ENCODE measurements at places on chromosomes 16 and 17.

GRCh38 chr17:14522795-14523387, 222.0 kb downstream of the HS3ST3B1 start:
- no peak for DNase-seq

DNA sequence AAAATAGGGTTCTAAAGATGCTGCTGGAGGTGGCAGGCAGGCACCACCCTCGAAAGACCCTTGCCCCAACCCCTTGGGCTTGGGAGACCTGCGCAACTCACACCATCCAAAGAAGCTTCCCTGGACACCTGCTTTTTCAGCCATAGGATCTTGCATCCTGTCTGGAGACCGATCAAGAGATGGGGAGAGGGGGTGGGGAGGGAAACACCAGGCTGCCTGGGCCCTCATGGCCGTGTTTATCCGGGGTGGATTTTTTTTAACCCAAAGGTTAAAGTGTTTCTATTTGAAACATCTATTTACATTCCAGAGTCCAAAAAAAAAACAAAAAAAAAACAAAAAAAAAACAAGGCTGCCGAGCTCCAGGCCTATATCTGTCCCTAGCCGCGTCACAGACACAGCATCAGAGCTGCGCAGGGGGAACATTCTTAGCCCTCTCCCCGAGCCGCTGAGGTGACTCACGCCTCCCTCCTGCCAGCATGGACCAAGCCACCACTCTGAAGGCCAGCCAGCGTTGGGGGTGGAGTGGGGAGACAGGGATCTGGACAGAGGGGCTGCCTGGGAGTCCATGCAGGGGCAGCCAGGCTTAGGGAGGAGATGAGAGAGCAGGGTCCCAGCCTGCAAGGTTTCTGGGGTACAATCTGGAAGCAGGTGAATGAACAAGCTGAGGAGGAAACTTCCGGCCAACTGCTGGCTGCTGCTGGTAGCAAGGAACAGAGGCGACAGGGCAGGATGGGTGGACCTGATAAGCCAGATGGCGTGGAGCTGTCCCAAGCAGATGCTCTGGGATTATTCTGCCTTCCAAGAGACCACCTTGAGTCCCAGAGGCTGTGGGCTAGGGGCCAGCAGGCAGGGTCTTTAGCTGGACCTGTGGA, 14.8 kb downstream of the HDAC5 start:
- peak; percentile 79 for DNase-seq

DNA sequence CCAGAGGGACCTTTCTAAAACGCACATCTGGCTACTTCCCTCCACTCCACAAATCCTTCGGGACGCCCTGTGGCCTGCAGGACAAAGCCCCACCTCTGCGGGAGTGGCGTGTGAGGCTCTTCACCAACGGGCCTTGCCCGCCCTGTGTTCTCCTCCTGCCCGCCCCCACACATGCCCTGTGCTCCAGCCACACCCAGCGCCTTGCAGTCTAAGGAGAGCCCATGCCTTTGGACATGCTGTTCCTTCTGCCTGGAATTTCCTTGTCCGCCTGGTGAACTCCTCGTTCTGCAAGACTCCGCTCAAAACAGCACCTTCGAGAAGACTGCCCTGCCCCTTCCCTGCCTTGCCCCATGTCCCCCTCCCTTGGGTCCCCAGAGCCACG, 7.4 kb downstream of the ELOB start:
- peak; percentile 73 for DNase-seq

DNA sequence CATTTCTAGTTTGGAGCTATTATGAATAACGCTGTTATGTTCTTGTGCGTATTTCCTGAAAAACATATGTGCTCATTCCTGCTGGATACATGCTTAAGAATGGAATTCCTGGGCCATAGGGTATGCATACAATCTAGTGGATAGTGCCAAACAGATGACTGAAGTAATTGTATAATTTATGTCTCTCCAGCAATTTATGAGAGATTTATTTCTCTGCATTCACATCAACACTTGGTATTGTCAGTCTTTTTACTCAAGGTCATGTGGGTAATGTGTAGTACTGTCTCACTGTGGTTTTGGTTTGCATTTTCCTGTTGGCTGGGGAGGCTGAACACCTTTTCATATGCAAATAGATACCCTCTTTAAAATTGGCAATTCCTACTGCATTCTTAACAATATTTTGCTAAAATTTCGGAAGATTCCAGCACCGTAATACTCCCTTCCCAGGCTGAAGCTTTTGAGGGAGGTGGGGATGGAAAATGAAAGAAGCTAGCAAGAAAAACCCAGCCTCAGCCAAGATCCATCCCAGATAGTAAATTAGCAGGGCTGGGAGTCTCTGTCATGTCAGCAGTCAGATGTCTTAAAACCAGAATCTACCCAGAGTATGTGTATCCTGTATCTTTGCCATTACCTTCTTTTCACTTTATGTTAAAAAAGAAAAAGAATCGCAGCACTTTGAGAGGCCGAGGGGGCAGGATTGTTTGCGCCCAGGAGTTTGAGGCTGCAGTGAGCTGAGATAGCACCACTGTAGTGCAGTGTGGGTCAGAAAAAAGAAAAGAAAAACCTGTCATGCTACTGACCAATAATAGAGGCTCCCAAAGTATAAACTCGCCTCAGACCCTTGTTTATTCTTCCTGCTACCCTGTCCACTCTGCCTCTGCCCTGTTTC, 204.9 kb downstream of the LGALS9B start:
- no peak for DNase-seq

DNA sequence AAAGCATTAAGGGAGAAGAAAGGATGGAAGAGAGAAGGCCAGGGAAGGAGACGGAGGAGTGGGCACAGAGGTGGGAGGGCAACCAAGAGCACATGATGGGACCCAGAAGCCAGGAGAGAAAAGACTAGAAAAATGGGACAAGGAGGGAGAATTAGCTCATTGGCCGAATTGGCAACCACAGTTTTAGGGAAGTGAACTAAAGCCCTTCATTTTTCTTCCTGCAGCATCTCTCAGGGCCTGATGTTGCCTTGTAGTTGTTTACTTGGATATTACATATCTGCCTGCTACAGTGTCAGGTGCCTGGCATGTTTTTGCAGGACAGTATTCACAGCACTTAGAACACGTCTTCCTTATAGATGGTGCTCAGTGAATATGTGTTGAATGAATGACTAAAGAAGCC, 19.0 kb downstream of the EMP2 start:
- no peak for DNase-seq

DNA sequence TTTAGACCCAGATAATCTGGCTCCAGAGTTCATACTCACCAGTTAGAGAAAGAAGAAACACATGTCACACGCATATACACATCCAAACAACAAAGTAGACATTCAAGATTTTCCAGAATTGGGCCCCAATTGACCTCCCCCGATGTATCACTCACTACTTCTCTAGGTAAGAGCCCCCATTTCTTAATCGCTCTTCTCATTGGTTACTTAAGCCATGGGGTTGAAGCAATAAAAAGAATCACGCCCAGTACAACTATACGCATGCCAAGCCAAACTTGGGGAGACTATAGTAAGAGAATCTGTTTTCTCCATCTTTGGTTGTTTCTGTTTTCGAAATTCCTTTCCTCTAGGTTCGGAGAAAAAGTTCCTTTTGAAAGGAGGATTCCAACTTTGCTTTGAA, 565 bp downstream of the DDX52 start:
- no peak for DNase-seq

- DNase-seq, result no peak
These were observed 28.1 kb upstream of the KRT17 start for GRCh38 chr17:41652461-41652970.

DNA sequence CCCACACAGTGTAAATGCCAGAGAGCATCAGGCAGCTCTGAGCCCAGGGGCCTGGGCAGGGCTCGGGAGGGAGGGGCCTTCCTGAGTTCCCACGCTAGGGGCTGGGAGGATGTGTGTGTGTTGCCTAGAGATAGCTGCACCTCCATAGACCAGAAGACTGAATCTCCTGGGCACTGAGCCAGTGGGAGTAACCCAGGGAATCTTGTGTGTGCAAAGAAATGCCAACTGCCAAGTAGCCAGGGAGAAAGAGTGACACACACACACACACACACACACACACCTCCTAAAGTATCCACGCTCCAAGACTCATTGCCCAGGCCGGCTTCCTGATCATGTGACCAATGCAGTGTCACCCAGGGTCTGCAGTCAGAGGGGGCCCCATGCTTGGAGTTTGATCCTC, 166.2 kb upstream of the RPL38 start:
- no peak for DNase-seq

DNA sequence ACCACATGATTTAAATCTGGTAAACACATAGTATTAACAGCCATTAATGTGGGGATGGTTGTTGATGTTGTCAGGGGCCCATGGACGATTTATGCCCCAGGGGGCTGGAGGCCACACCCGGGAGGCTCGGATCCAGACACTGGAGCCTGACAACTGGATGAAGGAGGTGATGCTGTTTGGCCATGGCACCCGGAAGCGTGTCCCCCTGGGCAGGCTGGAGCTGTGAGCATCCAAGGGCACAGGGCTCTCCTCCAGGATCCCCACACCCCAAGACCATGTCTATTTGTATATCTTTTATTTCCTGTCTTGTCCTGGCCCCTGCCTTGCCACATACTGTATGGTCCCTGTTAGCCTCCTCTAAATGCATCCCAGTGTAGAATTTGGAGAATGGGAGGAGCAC, 4.6 kb downstream of the RSAD1 start:
- no peak for DNase-seq

GRCh38 chr17:61399131-61400065, at the start of gene TBX2:
TSS of gene TBX2 (plus strand) at chr17:61399843. CDS start at chr17:61400177, 334 bp downstream.
- peak; percentile 93 for DNase-seq

GRCh38 chr17:41717408-41718286, 5.5 kb downstream of the GAST start:
- no peak for DNase-seq

GRCh38 chr17:6374761-6375312, 60.1 kb downstream of the AIPL1 start:
- no peak for DNase-seq

DNA sequence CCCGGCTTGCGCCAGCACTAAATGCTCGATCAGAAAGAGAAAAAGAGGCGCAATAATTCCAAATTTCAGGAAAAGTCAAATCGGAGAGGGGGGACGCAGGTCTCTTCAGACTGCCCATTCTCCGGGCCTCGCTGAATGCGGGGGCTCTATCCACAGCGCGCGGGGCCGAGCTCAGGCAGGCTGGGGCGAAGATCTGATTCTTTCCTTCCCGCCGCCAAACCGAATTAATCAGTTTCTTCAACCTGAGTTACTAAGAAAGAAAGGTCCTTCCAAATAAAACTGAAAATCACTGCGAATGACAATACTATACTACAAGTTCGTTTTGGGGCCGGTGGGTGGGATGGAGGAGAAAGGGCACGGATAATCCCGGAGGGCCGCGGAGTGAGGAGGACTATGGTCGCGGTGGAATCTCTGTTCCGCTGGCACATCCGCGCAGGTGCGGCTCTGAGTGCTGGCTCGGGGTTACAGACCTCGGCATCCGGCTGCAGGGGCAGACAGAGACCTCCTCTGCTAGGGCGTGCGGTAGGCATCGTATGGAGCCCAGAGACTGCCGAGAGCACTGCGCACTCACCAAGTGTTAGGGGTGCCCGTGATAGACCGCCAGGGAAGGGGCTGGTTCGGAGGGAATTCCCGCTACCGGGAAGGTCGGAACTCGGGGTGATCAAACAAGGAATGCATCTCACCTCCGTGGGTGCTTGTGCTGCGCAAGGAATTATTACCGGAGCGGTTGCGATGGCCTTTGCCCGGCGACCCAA, 4.0 kb upstream of the DLX4 start:
- DNase-seq, result no peak

DNA sequence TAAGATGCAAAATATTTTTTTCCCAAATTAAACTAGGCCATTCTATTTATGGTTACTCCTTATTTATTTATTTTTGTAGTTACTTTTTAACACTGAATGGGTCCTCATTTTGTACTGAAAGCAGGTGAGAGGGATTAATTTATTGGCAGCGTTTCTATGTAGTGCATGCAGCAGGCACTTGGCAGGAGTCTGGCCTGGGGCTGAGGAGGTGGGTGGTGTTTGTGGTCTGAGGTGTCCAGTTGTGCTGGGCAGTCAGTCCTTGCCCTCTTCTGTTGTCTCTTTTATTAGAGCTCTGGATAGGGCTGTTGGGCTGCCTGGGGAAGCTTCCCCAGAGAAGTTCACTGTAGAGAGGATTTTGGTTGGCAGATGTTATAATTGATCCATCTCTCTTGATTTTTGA, 12.7 kb downstream of the SEC14L1 start:
- no peak for DNase-seq

- DNase-seq, result no peak
These were observed 17.7 kb upstream of the STH start for GRCh38 chr17:45981306-45981705.

GRCh38 chr16:58543685-58544084, 28.4 kb downstream of the SETD6 start:
- no peak for DNase-seq

DNA sequence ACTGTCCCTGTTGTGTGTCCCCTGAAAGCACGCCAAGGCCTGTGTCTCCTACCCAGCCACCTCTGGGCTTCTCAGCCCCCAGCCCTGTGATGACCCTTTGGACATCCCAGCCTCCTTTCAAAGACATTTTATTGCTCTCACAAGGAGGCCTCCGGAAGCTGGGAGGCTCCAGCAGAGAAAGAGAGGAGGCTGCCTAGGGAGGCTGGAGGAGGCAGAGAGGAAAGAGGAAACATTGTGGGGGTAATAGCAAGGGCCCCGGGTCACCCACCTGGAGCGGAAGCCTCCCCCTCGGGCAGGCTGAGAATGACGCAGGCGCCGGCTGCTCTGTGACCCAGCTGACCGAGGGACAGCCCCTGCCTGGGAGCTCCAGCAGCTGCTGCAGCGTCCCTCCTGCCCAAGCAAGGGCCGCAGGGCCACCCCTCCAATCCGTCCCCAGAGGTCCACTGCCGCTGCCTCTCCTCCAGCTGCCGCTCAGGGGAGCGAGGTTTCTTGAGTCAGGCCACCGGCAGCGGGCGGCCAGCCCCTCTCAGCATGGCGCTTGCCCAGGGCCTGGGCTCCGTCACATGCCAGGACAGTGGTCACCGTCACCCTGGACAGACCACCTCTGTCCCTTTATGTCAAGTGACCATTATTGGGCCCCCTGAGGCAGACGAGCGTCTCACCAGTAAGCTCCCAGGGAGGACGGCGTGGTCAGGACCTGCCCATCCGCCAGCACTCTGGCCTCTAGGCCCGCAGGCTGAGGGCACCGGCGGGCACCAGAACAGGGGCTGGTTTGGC, 29.3 kb downstream of the ACTG1 start:
- peak; percentile 75 for DNase-seq

GRCh38 chr17:68942389-68942788, 12.8 kb downstream of the ABCA8 start:
- no peak for DNase-seq

- DNase-seq, result no peak
These were observed 32.5 kb downstream of the PPM1E start for GRCh38 chr17:58788199-58788598.

GRCh38 chr17:76935331-76935730, 67.1 kb downstream of the MGAT5B start:
- no peak for DNase-seq

DNA sequence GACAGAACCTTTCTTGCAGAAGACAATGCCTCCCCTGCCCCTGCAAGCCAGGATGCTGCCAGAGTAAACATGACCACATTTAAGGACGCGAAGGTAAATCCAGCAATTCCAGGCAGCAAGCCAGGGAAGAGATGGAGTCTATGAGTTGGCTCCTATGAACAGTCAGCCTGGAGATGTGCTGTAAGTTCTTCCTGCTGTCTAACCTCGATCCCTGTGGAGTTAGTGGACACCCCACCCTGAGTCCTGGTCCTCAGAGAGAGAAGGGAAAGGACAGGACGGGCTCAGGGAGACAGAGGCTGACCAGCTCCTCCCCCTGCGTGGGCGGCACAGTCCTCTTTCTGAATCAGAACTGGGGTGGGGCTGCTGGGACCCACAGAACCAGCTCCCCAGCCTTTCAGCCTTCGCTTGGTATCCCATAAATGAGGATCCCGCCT, 24.9 kb downstream of the CDC42EP4 start:
- no peak for DNase-seq
